ENCODE measurements at places on chromosomes 1 and 21.
A peak's percentile ranks its signal among the peaks of the same experiment; 100 is the strongest.

DNA sequence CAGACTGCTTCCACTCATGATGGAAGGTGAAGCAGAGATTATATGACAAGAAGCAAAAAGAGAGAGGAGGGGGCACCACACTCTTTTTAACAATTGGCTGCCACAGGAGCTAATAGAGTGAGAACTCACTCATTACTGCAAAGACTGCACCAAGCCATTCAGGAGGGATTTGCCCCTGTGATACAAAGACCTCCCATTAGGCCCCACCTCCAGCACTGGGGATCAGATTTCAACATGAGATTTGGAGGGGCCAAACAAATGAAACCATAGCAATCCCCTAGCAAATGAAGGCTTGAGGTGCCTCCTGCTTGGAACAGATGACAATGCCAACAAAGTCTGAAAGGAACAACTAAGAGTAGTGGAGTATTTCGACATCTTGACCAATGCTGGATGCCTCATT, 122.5 kb upstream of the COA6 start:
- no peak for DNase-seq

- DNase-seq = no peak
Observed at GRCh38 chr1:29845910-29846309, 609.6 kb downstream of the PTPRU start.

DNA sequence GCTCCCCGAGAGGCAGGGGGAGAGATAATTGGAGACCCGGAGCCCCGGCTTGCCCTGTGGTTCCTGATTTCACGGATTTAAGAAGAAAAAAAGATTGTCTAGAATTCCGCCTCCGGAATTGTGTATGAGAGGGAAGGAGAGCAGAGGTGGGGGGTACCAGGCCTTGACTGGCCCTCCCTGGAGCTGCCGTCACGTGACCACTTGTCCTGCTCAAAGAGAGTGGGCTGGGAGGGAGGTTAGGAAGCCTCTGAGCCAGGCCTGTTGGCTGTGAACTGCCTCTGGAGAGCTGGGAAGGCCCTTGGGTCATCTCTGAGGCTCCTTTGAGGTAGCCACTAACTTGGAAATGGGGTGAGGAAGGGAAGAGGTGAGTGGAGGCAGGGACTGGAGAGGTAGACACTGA, 106.5 kb downstream of the GRIK3 start:
- no peak for DNase-seq

DNA sequence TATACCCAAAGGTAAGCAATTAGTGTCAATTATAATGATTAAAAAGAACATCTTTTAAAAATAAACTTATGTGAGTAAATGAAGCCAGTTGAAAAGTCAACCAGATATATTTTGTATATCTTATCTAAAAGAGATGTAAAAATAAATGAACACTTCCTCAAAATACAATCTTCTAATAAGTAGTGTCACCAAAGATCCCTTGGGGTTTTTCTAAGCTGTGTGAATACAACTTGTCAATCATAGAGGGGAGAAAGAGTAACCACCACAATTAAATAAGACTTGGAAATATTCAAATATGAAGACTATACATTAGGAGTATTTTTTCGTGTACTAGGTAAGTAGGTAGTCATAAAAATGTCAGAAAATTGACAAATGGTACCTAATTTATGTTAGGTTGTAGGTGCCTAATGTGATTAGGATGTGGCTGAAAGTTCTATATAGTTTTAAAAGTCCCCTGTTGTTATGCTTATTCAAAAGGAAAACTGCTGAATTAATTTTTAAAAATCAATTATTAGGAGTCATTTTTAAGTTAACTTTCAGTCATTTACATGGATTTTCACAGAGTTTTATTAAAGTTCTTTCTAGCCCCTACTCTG, 72.6 kb downstream of the RASAL2 start:
- DNase-seq = no peak

DNA sequence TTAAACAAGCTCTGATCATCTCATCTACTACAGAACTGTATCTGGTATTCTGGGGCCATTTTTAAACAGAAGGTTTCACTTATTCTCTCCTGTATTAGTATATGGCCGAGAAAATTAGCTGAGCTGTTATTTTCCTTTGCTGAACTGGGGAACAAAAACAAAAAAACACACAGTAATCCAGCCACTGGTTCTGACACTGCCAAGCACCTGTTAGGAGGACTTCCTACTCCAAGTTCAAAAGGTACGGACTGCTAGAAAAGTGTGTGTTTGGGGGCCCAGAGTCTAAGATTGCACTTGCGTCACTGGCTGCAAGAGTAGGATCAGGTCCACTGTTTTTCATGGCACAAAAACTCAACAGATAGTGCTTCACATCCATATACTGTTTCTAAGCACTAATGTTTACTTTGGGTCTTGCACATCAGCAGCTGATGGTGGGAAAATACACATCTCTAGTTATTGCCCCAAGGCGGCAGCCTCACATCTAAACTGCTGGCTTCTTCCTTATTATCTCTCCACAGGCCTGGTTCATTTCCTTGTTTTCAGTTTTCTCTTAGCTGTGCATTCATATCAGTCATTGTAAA, 226.1 kb downstream of the FGGY start:
- DNase-seq = no peak

- no peak for DNase-seq
Observed at GRCh38 chr21:29940361-29940760, 565 bp upstream of the GRIK1 start.

GRCh38 chr1:2174348-2175054, 20.1 kb downstream of the FAAP20 start:
- DNase-seq = peak; percentile 76

GRCh38 chr1:110069404-110070281, 829 bp downstream of the ALX3 start:
- peak; percentile 40 for DNase-seq

DNA sequence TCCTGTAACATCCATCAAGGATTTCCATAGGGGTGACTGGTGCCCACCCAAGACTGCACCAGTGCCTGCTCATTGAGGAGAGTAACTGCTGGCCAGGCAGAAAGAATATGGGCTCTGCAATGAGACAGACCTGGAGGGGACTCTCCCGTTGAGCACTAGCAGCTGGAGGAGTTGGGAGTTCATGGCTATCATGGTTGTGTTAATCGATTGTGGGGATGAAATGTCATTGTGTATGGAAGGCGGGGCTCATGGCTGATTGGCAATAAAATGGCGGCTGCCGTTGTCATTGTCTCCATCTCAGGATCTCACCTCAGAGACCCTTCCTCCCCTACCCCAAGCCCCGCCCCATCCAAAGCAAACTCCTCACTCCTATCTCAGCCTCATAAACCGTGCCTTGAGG, 3.9 kb downstream of the TMEM125 start:
- no peak for DNase-seq

- no peak for DNase-seq
Observed at GRCh38 chr1:154158307-154159125, 3.6 kb upstream of the NUP210L start.

GRCh38 chr1:206105464-206105995, 11.7 kb downstream of the AVPR1B start:
- DNase-seq = no peak

GRCh38 chr1:25872713-25873112, 2.8 kb downstream of the PAQR7 start:
- no peak for DNase-seq

GRCh38 chr1:225228871-225229303, 199.0 kb downstream of the LBR start:
- no peak for DNase-seq

DNA sequence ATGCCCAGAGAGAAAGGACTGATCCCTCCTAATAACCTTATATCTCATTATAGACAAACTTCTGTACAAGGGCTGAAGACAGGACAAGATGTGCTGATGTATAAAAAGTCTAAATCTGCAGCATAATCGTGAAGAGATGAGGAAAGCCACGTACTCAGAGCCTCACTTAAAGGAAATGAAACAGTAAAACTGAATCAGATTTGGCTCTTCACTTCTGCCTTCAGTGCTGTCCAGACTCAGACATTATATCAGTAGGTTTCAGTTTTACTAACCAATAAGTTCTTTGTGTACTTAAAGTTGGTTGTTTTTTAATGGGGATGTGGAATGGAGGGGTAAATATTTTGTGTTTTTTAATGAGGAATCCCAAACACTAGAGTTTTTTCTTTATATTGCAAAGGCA, 45.3 kb upstream of the RGS1 start:
- DNase-seq = no peak

- no peak for DNase-seq
Observed at GRCh38 chr1:15308135-15308534, 61.1 kb downstream of the FHAD1 start.

DNA sequence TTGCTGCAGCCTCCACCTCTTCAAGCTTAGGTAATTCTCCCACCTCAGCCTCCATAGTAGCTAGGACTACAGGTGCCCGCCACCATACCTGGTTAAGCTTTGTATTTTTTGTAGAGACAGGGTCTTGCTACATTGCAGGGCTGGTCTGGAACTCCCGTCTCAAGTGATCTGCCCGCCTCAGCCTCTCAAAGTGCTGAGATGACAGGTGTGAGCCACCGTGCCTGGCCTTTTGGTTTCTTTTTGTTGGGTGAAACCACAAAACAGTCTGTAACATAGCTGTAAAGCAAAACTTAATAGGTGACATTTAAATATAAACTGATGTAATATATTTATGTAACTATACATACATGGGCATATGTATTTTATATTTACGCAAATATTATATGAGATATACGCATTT, 3.1 kb upstream of the DNAJC11 start:
- no peak for DNase-seq

DNA sequence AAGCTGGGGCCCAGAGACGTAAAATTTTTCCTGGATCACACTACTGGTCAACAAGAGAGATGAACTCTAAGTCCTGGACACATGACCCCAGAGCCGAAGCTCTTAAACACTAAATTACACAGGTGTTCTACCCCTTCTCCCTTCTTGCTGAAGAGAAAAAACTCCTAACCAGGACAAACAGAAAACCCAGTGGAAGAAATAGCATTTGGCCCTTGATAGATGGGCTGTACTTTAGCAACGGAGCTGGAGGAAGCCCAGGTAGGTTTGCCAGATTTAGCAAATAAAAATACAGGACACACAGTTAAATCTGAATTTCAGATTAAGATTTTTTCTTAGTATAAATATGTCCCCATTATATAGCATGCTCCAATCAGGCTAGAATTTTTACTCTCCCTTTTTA, 72.7 kb downstream of the DIRAS3 start:
- DNase-seq = no peak

GRCh38 chr1:194060481-194060880, 874.1 kb upstream of the B3GALT2 start:
- DNase-seq = no peak

GRCh38 chr1:224502459-224503160, 68.0 kb upstream of the WDR26 start:
- peak; percentile 43 for DNase-seq

- DNase-seq = no peak
Observed at GRCh38 chr1:8878448-8878697, at the start of gene ENO1. Gene ENO1 (minus strand): TSS chr1:8878686. CDS start chr1:8874908, 3,778 bp downstream.

GRCh38 chr21:44556879-44557278, 1.7 kb downstream of the KRTAP10-3 start:
- no peak for DNase-seq

DNA sequence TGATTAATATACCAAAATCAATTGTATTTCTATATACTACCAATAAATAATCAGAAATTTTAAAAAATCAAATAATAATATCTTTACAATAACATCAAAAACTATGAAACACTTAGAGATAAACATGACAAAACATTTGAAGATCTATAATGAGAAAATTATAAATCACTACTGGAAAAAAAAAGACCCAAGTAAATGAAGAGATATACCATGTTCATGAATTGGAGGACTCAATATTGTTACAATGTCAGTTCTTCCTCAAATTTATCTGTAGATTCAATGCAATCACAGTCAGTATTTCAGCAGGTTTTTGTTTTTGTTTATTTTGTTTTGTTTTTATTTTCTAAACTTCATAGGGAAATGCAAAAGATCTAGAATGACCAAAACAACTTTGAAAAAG, 4.2 kb upstream of the ITPKB start:
- no peak for DNase-seq

DNA sequence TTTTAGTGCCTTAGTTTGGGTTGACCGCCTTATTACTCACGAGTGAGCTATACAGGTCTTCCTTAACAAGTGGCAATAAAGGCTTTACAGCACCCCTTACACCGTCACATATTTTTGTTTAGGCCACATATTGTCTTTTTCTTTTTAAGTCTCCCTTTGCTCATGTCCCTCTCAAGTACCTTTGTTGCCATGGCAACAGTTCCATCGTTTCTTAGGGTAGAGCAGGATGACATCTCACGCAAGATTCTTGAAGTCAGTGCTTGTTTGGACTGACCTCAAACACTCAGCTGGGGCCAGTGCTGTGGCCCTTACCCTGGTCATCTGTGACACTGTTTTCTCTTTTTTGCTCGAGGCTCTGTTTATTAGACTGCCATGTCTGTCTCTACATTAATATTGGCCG, 69.8 kb downstream of the PBX1 start:
- no peak for DNase-seq

- DNase-seq = no peak
Observed at GRCh38 chr1:46401154-46401913, 7.2 kb downstream of the FAAH start.

DNA sequence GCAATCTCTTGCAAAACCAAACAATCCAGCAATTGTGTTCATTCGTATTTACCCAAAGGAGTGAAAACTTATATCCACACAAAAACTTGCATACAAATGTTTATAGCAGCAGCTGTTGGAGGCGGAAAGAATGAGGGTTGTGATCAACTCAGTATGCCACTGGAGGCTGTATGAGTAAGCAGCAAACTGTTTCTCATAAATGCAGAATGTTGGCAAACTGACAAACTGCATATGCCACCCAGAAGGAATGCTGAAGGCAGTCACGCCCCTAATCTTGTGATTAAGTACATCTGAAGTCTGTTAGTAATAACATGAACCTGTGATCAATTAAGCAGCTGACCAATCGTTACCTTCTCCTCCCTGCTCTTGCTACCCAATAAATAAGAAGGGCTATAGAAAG, 60.5 kb upstream of the CR2 start:
- no peak for DNase-seq

- no peak for DNase-seq
Observed at GRCh38 chr1:67304023-67304422, 3.6 kb upstream of the IL12RB2 start.

GRCh38 chr1:161080441-161081405, 8.6 kb downstream of the NECTIN4 start:
- DNase-seq = no peak

- DNase-seq = no peak
Observed at GRCh38 chr1:227733751-227734545, 1.2 kb downstream of the JMJD4 start.
